Activated gamma-delta T cell treated with Interleukin-2 at 50 U/mL for 16 hours (primary cell): ENCODE measurements at places on chromosomes 16 and 17.

DNA sequence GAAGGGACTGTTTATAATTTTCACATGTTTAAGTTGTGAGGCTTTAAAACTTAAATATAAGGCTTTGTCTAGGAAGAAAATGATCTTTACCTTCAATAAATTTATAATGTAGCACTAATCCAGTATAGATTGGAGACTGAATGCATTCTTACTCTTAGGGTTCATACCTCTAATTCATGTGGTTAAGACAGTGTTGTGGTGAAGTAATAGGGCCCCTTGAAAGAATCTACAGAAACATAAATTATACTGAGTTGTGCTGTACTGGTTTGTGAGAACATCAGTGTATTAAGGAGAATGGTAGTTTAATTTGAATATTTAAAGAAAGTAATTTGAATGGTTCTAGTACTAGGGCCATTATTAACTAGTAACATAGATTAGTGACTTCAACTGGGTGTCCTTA, 13.7 kb downstream of the HAPSTR1 start:
- no peak for DNase-seq

DNA sequence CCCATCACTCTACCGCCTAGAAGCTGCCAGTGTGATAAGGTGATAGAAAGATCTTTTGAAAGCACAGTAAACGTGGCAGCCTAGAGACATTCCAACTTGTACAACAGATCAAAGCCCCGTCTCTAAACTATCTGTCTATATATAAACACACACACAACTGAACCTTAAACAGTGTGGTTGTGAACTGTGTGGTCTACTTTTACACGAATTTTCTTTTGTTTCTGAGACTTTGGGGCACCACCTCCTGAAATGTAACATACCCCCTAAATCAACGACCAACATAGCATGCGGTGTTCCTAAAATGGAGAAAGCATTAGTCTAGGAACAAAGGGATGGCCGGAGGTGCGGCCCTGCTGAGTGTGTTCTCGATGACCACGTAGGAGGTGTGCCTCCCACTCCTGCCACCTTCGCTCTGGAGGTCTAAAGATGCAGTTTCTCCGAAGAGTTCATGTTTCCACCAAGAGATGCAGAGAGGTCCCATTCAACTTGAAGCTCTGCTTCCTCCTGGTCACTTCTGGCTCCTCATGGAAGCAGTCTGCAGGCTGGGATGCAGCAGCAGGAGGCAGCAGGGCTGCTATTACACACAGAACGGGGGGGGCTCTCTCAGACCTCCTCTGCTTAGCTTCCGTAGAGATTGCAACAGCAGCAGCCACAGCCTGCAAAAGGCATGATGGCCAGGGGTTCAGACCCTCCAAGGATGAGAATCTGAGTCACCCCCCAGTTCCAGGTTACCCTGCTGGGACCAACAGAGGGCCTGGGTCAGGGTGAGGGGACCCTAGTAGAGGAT, 22.6 kb upstream of the USP10 start:
- no peak for DNase-seq

- DNase-seq: no peak
Measured at GRCh38 chr17:55303701-55304145, 39.0 kb downstream of the HLF start.

DNA sequence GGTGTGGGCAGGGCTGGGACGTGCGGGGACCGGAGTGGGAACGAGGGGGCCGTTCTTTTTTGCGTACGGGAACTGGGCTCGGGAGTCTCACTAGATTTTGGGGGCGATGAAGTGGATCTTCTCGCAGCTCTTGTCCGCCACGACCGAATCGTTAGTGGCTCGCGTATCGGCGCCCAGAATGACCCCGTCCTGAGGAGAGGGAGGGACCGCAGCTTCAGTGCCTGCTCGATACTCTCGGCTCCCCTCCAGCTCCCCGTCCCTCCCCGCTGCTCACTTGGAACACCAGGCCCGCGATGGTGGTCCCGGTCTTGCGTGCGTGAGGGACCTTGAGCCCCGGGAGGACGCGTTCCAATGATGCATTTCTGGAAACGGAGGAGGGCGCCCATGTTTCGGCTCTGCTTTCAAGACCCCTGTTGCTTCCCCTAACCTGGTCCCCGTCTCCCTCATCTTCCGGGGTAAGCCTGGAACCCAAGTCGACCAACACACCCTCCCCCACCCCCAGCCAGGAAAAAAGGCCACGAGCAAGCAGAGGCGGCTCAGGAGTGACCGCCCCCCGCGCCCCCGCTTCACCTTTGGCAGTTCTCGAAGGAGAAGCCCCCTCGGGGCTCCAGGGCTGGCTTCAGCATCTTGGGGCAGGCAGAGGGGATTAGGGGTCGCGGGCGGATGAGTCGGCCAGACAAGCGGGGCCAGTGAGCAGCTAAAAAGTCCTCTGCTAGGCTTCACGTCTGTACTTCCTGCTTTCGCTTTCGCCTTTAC, at the start of gene PSMB10:
Gene PSMB10 (minus strand): TSS at position 727 of the 756 bp plus-strand sequence. CDS start 101 bp downstream, at position 626.
- DNase-seq: peak; percentile 16

DNA sequence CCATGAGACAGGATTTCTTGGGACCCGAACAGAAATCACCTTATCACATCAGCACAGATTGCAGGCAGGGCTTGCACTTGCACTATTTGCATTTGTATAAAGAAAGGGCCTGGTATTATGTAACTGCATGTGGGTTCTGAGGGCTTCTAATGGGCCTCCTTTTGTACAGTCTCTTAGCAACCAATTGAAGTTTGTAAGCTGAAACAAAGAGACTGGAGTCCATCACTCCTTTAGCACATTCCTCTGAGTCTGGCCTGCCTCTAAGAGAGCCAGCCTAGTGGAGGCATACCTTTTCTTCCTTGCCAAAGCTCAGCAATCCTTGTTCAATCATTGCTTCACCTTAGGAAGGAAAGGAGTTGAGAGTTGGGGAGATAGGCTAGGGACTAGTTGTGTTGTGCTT, 387.1 kb downstream of the XYLT1 start:
- DNase-seq: no peak
